Activated CD4-positive, alpha-beta memory T cell treated with anti-CD3 and anti-CD28 coated beads for 36 hours (primary cell): ENCODE measurements at places on chromosomes 1 and 21.

DNA sequence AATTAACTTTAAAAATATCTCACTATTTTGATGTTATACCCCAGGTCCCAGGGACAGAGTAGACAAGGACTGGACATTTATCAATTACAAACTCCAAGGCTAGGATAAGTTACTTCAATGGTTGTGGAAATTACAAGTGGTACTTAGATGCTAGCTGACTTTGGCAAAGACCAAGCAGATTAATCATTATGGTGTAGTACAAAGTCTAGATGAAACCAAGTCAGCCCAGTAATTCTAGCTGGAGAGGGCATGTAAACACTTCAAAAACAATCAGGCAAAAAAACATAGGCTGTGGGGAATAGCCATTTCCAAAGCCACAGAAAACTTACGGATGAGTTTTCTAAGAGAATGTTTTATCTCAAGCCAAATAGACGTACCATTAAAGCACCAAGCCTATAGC is 124.5 kb downstream of the TSEN15 start:
- no peak for DNase-seq
- H3K4me1 ChIP-seq: no peaks in the 10 kb centered on the region
- no peak overlapping the region for H3K4me3 ChIP-seq
- H3K27me3 ChIP-seq: peaks cover 2% of the 10 kb centered on the region
- no peak overlapping the region for H3K27ac ChIP-seq

- H3K27ac ChIP-seq: no peak overlapping the region
- no peaks in the 10 kb centered on the region for H3K36me3 ChIP-seq
- no peaks in the 10 kb centered on the region for H3K27me3 ChIP-seq
- DNase-seq: no peak
These were observed 96.7 kb downstream of the MRPL37 start for GRCh38 chr1:54296666-54297065.

GRCh38 chr1:95094923-95095322 is 22.2 kb upstream of the ALG14 start:
- no peak overlapping the region for H3K27ac ChIP-seq
- DNase-seq: no peak
- no peak overlapping the region for H3K4me3 ChIP-seq
- H3K27me3 ChIP-seq: no peaks in the 10 kb centered on the region
- H3K36me3 ChIP-seq: no peaks in the 10 kb centered on the region

DNA sequence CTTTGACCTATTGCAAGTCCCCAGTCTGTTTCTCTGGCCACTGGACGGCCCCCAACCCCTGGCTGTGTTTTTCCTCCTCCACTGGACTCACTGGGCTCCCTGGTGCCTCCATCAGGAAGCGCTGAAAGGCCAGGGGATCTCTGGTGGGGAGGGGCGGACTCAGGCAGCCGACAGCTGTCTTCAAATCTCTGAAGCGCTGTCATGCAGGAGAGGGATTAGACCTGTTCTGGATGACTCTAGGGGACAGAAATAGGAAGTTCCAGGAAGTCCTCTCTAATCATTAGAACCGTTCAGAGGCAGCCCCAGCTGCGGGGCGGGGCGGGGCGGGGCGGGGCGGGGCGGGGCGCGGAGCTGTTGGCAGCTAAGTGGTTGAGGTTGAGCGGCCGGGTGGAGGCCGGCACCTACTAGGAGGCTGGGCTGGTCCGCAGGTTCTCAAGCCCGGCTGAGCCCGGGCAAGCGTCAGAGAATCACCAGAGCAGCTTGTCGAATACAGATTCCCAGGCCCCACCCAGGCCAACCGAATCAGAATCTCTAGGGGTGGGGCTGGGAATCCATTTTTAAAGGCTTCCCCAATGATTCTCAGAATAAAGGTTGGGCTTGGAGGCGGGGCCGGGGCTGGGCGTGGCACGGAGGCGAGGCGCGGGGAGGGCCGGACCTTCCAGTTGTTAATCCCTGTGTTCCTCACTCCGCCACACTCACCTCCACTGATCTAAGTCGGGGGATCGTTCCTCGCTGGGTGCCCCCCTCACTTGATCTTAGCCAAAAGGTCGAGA is 11.4 kb upstream of the PHLDA3 start:
- peak overlapping the region; percentile 49 for H3K4me3 ChIP-seq
- peak; percentile 74 for DNase-seq
- peaks cover 22% of the 10 kb centered on the region for H3K4me1 ChIP-seq
- no peak overlapping the region for H3K27ac ChIP-seq
- peaks cover 14% of the 10 kb centered on the region for H3K27me3 ChIP-seq
- peaks cover 2% of the 10 kb centered on the region for H3K36me3 ChIP-seq
